Caudate nucleus (tissue), 63 donors: ENCODE measurements at places on chromosomes 12 and 14.
A peak's percentile ranks its signal among the peaks of the same experiment; 100 is the strongest.

DNA sequence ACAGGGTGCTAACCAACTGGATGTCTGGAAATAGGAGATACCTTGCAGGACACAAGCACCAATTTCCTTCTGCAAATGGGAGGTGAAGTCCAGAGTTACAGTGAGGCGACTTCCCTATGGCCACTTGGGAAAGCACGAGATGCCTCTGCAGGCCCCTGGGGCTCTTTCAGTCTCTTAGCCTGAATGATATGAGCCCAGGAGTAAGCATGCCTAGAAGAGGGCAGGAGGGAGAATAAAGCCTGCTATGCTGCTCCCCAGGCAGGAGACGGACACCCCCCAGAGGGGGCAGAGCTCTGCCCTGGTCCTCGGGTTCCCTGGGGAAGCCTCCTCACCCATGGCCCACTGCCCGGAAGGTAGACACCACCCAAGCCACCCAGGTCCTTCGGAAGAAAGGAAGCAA lies 105.1 kb downstream of the GCH1 start:
- no peak for DNase-seq

DNA sequence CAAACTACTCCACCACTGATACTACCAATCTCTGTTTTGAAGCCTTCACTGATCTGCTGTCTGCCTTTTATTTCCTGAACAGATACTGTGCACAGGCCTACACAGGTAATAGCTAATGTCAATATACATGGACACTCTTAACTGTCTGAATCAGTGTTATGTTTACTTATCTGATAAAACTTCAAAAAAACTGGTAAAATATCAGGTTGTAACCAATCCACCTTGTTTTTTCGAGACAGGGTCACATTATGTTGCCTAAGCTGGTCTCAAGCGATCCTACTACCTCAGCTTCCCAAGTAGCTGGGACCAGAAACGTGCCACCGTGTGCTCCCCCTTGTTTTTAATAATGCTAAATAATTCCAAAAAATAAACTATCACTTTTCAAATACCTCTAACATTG lies 43.5 kb downstream of the HECTD1 start:
- no peak for DNase-seq

- no peak for DNase-seq
Observed at GRCh38 chr14:73714656-73715081, 485 bp upstream of the PNMA1 start.

DNA sequence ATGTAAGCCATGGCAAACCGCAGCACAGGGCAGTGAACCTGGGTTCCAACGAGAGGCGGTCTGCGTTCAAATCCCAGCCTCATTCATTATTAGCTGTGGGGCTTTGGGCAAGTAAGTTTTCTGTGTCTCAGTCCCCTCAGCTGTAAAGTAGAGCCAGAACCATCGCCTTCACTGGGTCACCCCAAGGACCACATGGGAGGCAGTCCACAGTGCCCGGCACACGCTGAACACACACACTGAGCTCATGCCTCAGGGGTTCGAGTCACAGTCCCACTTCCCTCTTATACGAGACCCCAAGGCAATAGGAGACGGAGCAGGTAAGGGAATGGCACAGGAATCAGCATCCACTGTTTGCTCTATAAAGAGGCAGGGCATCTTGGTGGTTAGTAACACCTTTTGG lies 19.1 kb downstream of the LRTM2 start:
- no peak for DNase-seq

DNA sequence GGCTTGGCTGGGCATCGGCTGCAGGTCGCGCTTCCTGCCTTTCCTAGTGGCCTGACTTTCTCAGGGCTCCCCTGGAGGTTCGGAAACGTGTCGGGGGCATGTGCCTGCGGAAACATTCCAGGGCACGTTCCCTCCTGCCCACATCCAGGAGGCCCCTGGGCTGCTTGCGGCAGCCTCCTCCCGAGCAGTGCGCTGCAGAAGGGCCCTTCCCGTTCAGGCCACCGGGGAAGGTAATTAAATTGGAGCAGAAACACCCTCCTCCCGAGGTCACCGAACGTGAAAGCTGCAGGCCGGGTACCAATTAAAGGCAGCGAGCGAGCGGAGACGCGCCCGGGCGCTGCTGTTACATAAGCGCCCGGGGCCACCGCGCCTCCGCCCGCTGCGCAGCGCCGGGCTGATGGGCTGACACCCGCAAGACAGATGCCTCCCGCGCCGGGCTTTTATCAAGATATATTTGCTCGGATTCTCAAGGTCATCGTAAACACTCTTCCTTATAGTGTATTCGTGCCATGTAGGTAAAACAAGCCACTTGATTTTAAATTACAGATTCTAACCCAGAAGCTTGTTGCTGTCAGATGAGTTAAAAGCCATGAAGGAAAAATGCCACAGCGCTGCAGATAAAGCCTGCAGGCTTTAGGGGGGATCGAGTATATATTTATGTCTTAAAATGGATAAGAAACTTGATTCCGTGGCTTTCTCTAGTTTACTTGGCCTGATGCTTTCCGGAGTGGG lies 31.4 kb downstream of the SSPN start:
- peak; percentile 62 for DNase-seq

DNA sequence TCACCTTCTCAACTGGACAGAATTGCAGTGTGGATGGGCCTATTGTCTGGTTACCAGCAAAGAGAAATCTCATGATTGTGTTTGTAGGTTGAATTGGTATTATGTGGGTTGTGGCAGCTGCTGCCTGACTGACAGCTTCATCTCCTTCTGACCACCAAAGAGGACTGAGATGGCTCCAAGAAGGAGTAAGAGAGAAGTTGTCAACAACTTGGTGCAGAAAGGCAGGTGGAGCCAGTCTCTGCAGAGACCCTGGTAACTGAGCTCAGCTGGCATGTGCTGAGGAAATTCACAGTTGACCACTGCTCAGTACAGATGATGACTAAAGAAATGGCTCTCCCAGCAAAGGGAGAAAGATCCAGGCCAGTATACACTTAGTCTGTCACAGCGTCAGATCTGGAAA lies 240.0 kb upstream of the AMIGO2 start:
- DNase-seq: no peak

DNA sequence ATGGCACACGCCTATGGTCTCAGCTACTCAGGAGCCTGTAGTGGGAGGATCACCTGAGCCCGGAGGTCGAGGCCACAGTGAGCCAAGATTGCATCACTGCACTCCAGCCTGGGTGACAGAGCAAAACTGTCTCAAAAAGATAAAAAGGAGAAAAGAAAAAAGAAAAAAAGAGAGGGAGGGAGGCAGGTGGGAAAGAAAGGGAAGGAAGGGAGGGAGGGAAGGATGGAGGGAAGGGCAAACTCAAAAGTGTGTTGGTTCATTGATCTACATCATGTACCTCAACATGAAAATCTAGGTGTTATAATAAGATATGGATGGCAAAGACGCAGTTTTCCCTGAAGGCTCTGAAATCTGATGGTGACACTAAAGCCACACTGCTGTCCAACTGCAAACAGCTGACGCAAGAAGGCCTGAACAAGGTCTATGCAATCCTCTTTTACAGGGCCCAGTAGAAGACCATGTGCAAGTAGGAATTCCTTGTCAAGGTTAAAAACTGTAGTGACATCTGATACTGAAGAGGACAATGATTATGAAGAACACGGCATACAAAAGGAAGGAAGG lies 143.6 kb downstream of the ITPR2 start:
- no peak for DNase-seq

DNA sequence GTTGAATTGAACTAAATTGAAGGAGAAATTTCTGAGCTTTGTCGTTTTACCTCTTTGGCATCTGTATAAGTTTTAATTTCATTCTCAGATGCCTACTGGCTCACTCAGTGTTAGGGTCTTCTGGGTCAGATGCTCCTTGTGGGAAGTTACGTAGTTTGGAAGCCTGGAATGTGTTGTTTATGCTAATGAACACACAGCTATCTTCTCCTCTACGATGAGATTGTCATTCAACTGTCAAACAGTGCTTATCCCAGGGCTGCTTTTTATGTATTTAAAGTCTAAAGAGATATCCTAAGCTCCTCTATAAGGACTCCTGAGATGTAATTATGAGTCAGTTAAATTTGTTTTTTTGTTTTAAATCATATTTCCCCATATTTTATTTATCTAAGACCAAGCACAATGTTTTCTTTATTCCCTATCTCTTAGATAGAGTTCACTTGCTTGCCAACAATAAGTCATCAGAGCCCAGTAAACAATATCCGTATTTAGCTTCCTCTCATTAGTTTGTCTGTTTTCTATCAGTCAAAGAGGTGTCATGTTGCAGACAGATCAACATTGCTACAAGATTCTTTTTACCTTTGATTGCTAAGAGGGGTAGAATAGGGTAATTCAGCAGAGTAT lies 368.0 kb upstream of the PDE3A start:
- DNase-seq: no peak

DNA sequence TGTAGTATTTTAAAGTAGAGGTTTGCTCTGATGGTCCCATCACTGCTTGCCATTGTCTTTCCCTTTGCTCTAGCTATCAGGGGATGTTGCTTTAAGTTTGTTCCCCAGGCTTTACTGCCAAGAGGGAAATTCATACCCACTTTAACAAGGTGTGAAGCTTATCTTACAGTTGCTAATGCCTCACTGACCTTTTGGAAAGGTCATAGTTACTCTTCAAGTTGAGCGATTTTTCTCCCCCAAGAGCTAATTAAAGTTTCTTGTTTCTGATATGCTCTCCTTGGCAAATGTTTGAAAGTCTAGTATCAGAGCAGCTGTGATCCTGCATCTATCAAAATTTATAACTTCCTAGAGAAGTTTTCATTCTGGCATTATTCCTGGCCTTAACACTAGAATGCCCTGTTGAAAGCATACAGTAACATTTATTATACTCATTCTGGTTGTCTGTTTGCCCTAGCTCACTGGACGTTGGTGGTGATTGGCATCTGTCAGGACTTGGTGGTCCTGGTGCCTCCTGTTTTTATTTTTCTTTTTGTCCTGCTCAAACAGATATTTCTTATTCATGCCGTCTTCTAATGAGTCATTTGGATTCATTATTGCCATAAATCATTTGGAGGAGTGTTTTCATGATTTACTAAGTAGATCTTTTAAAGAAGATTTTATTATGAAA lies 8.1 kb downstream of the ATP2A2 start:
- no peak for DNase-seq

DNA sequence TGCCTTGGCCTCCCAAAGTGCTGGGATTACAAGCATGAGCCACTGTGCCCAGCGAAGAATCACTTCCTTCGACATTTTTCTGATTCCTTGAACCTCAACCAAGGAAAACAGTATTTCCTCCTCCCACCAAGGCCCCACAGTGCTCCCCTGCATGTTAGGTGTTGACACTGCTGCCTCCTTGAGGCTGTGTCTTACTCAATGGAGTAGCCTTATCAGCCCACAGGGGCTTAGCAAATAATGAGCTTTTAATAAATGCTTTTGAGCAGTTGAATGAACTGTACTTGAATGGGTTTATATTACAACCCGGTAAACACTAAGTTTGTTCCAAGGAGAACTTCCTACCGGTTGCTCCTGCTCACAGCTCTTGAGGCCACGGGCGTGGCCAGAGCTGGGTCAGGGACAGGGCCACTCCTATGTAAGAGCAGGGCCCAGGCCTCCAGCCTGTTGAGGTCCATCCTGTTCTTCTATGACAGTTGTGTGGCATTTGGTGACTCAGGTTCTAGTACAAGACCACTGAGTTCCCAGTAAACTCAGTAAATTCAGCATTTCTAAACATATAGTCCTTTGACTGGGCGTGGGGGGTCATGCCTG lies 36.8 kb upstream of the TUBA1A start:
- no peak for DNase-seq

GRCh38 chr14:23376482-23377197 lies at the start of gene CMTM5:
Gene CMTM5 (plus strand): TSS chr14:23377046. CDS start chr14:23377252, 206 bp downstream.
- DNase-seq: peak; percentile 88

DNA sequence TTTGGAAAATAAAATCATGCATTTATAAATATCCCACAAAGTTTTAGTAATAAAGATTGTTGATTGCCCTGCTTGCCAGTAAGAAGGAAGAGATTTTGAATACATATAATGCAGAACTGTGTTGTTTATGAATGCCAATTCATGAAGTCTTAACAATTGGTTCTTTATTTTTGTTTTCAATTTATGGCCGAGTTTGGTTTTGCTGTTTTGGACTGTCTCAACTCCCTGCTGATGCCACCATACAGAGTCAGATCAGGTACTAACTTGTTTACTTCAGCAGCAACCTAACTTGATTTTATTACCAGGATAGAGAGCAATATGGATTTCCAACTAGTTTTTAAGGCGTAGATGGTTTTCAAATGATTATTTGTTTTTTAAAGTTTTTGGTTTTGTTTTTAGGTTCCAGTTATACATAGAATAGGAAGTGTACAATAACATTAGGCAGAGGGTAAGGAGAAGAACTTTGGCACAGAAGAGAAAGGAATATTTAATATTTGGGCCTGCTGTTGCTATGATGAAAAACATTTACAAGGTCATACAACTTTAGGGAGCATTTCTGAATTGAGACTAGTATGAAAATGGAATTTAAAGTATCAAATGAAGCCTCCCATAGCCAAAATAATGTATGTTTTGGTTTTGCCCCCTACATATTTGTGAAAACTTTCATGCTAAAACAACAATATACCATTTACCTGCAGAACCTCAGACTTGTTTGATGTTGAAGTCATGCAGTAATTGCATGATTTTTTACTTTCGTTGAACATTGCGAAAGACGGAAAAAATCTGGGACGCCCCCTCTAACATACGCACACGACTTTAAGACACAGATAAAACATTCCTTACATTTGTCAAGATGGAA lies 904 bp upstream of the FAM177A1 start:
- no peak for DNase-seq

DNA sequence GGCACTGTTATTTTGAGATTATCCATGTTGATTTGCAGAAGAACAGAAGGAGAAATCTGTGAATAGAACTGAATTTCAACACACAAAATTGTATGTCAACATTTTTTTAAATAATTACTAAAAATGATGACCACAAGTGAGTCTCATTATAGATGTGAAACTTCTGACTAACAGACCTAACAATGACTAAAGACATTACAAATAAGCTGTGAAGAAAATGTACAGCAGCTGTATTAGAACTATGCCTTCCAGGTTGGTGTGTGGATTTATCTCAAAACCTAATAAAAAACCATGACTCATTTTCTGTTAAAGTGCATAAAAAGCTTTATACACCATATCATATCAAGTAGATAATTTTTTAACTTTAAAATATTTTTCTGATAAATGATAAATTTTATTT lies 22.5 kb upstream of the FOXG1 start:
- DNase-seq: no peak

- DNase-seq: no peak
Observed at GRCh38 chr14:88490168-88490567, 64.6 kb downstream of the PTPN21 start.

- DNase-seq: no peak
Observed at GRCh38 chr14:75222208-75222701, 45.8 kb upstream of the TMED10 start.

GRCh38 chr12:102702447-102703114 lies 214.5 kb downstream of the PAH start:
- no peak for DNase-seq

- no peak for DNase-seq
Observed at GRCh38 chr12:21998782-21999181, 47.2 kb upstream of the CMAS start.

DNA sequence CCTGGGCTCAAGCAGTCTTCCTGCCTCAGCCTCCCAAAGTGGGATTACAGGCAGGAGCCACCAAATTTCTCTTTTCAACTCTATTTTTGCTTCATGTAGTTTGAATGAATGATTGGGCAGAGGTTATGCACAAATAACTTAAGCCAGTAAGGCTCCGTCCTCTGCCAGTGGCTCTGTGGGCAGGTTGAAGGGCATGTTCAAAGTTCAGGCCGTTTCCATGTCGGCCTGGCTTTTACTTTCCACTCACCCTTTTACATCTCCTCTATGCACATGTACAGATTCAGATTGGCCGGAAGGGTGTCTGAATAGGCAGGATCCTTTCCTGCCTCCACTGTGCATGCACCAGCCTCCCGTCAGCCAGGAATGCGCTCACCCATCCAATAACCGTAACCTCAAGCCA lies 132.3 kb downstream of the EML1 start:
- DNase-seq: no peak

GRCh38 chr12:43638806-43639205 lies 86.8 kb upstream of the ADAMTS20 start:
- DNase-seq: no peak
